Forelimb muscle (tissue), 1 donor: ENCODE measurements at places on chromosomes 2 and 18.

DNA sequence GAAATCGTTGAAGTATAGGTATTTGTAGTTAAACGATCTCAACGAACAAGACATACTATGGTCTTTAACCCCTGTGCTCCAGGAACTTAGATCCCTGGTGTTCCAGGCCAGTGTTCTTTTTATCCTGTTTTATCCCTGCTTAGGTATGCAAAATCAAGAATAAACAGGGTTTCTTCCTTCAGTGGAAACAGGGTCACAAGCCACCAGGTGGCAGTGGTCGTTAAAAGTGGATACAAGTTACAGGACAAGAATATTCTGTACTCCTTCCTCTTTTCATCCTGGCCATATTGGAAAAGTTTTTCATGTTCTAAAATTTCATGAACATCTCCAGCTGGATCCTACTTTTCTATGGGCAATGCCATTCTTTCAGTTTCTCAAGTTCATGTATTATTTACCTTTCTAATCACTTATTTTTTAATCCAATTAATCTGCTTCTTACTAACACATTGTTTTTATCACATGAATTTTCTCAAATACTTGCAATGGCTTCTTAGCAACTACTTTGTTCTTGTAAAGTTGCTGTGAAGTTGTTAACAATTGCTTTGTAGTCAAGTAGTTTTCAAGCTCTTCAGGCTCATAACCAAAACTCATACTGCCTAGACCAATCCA, 16.4 kb upstream of the HNMT start:
- no peak for DNase-seq

DNA sequence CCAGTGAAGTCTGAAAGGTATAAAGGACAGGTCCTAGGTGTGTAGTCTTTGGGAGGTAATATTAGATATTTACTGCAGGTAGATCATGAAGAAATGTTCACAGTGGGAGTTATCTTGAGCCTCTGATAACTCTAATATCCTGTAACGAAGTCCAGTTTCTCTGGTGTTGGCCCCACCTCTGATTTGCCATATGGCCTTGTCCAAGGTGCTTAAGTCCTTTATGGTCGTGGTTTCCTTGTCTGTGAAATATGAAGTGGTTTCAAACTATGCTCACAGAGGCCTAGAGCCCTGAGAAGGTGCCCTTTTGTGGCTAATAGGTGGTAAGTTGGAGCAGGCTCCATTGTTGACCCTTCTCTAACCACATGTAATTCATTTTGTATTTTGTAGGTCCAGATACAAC, 190.7 kb downstream of the ICOS start:
- no peak for DNase-seq

DNA sequence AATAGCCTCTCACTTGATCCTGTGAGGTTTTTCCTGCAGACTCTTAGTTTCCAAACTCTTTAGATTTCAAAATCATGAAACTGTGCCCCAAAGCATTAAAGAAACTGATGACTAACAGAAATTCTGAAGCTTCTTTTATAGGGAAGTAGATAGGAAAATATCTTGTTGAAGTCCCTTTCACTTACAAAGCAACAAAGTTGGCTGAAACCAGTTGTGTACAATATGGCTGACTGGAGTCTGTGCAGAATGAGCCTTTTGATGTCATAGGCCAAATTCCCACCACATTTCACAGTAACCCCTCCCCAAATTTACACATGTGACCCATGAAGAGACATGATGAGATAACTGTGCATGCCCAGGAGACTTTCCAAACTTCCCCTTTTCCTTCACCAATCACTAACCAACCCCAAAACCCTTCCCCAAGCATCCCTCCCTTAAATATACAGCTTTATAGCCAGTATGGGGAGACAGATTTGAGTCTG, 61.7 kb upstream of the NCK2 start:
- DNase-seq: no peak

DNA sequence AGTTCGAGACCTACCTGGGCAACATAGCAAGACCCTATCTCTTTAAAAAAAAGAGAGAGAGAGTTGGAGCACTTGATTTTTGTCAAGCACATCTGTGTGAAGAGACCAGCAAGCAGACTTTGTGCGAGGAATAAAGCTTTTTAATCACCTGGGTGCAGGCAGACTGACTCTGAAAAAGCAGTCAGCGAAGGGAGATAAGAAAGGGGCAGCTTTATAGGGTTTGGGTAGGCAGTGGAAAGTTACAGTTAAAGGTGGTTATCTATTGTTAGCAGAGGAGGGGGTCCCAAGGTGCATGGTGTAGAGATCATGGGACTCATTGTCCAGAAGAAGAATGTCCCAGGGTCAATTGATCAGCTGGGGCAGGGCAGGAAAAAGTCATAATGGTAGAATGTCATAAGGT, 34.4 kb downstream of the NCL start:
- no peak for DNase-seq

DNA sequence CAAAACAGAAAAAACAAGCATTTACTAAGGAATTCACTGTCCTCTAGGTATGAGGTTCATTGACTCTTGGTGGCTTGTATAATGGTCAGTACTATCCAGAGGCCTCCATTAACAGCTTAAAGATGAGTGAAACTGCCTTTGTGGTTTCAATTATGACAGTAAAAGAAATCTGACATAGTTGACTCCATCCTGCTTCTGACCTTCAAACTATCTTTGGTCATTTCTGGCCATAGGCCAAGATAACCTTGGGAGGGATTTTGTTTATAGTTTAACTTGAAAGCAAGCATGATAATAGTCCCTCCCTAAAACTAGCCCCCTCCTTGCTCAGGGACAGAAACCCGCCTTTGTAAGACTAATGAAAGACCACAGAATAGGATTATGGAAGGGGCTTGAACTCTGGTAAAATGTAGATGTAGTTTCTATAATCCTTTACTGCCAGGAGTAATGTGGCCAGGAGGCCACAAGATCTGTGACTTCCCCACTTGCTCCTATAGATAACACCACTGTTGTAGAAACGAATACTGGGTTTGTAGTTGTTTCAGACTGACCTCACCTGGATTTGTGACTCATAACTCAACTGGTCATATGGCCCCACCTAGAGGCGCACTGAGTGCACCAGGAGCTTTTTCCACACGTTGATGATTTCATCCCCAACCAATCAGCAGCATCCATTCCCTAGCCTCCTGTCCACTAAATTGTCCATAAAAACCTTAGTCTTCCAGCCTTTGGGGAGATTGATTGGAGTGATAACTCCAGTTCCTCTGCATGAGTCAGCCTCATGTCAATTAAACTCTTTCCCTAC, 8.6 kb upstream of the PLEKHM3 start:
- DNase-seq: no peak

- no peak for DNase-seq
Observed at GRCh38 chr18:49026501-49027373, 76.0 kb upstream of the SMAD7 start.

- no peak for DNase-seq
Observed at GRCh38 chr2:27306136-27306535, 2.1 kb downstream of the UCN start.

- DNase-seq: no peak
Observed at GRCh38 chr18:12692206-12692605, 10.3 kb downstream of the CEP76 start.

DNA sequence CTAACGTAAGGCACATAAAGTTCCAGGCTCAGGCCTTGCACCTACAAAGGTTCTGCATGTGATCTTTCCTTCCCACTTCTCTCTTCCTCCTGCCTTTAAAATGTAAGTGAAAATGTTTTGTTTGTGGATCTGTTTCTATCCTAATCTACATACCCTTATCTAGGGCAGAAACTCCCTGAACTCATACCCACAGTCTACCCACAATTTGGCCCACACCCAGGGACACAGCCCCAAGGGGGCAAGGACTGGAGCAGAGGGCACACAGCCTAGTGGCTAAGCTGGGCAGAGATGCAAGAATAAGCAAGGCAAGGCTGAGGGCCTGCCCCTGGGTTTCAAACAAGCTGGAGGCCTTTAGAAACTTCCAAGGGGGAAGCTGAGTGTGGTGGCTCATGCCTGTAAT, 71.0 kb downstream of the HS1BP3 start:
- DNase-seq: no peak

DNA sequence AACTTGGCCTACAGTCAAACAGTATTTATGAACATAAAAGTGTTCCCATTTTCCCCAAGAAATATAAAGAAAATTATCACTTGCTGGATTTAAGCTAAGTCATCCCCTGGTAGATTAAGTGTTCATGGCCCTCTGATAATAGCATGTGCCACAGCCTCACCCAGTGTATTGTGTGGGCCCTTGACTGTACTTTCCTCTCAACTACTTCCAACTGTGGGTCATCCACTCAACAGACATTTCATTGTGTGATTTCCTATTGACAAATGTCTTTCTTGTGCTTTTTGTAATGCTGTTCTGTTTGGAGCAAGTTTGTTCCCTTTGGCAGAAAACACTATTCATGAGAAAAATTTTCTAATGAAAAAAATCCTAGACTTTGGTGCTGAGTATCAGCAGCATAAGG, 48.4 kb upstream of the TMEM17 start:
- DNase-seq: no peak

DNA sequence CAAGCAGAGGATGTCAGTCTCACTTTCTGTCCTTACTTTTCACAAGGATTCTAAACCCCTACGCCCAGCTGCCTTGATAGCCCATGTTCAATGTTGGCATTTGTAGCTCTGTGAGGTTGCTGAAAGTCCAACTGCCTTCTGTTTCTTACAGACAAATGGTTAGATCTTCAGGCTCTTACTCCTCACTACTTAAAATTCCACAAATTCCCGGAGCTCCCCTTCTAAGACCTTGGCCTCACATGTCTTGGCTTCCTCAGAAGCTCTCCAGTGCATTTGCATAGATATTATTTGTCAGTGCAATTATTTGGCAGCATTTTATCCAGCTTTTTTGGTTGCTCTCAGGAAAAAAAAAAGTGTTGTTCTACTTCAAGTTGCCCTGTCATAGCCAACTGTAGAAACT, 453.7 kb upstream of the CELF4 start:
- no peak for DNase-seq

GRCh38 chr2:61220768-61221167, 58.8 kb downstream of the C2orf74 start:
- no peak for DNase-seq

DNA sequence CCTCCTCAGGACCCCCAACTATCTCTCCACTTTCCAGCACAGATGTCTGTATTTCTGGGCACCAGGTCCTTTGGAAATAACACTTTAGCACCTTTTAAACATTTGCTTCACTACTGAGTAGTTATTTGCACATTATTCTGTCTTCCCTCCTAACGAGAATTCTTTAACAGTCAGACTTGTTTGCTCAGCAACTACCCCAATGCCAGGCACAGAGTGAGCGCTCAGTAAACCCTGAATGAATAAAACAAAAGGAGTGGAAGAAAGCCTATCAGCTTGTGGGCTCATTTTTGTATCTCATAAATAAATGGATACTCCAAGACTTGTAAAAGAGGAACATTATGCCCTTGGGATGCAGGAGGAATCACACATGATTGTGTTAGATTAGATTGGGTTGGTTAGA, 450.4 kb downstream of the TGIF1 start:
- DNase-seq: no peak

GRCh38 chr2:60051991-60052390, 501.5 kb downstream of the BCL11A start:
- no peak for DNase-seq

GRCh38 chr2:38092196-38092902, 16.4 kb upstream of the CYP1B1 start:
- no peak for DNase-seq

- DNase-seq: no peak
Observed at GRCh38 chr2:228768818-228769217, 502.3 kb downstream of the PID1 start.

GRCh38 chr2:30627151-30627550, 180.1 kb downstream of the CAPN13 start:
- no peak for DNase-seq

DNA sequence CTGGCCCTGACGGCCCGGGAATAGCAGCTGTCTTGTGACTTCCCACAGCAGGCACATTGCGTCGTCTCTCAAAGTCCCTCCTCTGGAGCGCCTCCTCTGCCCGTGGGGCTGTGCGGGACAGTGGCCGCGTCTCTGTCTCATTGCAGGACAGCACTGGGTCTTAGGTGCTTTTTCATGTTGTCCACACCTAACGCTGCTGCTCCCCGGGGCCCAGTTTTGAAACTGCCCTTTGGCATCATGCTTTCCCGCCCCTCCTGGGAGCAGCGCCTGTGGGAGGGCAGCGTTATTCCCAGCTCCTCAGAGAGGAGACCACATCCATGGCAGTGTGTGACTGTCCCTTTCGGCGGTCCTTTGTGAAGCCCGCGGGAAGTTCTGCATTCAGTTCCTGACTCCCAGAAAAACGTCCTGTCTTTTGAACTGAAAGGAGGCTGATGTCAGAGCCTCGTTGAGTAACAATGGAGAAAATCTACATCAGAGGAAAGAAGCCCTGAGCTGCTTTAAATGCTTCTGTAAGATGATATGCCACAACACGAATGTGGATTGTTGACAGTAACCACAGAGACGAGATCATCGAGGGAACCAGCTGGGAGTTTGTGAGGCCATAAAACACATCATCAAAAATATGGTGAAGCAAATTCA, 226.0 kb downstream of the FAM210A start:
- peak; percentile 77 for DNase-seq

GRCh38 chr18:33781429-33781828, 203.4 kb downstream of the ASXL3 start:
- no peak for DNase-seq

DNA sequence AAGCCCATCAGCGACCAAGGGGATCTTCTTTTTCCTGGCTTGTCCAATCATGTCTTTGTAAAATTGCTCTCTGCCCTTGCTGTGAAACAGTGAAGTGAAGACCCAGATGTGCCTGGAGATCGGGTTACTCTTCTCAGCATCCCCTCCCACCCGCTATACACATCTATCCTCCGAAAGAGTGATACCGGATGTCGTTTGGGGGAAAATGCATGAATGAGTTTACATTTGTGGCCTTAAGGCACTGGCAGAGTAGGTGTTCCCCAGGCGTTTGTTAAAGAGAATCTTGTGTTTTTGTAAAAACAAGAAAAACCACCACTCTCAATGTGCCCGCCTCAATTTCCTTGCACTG, 528.3 kb downstream of the CMPK2 start:
- no peak for DNase-seq

GRCh38 chr2:18824325-18824790, 235.0 kb upstream of the NT5C1B start:
- no peak for DNase-seq

GRCh38 chr2:11478899-11479605, 13.1 kb upstream of the E2F6 start:
- no peak for DNase-seq

GRCh38 chr2:439077-439476, 151.2 kb upstream of the ALKAL2 start:
- no peak for DNase-seq

DNA sequence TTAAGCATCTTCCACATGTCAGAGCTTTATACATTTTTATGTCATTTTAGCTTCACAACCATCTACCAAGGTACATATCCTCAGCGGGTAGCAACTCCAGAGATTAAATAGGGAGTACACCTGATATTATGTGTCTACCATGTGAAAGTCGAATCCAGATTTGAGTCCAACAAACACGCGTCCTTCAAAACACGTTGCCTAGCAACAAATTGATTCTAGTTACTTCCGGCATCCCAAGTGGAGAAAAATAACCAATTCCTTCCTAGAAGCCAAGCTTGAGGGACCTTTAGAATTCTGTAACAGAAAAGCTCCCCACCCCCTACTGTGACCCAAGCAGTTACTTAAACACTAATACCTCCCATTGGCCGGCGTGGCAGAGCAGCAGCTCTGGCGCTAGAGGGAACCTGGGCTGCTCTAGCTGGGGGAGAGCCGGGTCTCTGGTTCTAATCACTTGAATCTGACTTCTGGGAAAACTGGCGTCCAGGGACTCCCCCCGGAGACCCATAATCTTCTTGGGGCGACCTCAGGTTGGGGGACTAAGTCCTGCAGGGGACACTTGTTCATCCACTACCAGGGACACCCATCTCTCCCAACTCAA, at the start of gene ERICH2:
ERICH2 (plus strand) TSS at position 371 of the 598 bp plus-strand sequence. CDS start 304 bp downstream, outside the sequence.
- DNase-seq: no peak
